ENCODE measurements at places on chromosomes 3 and 15.

- no peak for ATAC-seq
Observed at GRCh38 chr3:43285644-43286043, 696 bp upstream of the SNRK start.

DNA sequence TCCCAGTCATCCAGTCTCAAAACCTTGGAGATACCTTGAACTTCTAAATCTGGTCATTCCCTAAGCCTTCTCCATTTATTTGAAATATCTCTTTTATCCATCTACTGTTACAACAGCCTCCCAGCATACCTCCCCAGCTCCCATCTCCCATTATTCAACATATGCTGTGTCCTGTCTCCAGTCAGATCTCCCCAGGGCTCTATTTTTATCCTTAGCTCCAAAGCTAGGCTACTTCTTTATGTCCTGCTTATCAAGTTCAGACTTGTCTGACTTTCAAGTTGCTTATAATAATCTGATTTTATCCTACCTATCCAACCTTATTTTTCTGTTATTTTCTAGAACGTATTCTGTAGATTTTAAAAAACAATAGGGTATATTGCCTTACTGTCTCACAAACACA, 44.2 kb downstream of the IQGAP1 start:
- no peak for ATAC-seq

DNA sequence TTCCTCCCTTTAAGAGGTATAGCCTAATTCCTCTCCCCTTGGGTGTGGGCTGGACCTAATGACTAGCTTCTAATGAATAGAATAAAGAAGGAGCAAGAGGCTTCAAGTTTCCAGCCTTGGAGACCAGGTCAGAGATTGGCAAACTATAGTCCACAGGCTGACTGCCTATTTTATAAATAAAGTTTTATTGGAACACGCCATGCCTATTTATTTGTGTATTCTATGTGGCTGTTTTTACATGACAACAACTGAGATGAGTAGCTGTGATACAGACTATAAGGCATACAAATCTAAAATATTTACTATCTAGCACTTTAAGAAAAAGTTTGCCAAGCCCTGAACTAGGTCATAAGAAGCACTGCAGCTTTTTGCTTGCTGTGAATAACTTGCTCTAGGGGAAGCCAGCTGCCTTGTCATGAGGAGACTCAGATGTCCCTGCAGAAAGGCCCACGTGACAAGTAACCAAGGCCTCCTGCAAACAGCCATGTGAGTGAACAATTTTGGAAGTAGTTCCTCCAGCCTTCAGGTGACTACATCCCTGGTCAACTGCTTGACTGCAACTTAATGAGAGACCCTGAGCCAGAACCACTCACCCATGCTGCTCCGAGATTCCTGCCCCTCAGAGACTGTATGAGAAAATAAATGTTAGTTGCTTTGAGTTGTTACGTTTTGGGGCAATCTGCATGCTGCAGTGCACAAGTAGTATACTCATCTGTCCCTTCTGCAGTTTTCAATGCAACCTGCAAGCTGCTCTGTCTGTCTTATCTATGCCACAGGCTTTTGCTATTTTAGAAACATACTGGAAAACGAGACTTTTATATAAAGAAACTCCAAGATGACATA, 21.1 kb upstream of the MAP3K13 start:
- no peak for ATAC-seq

- ATAC-seq: no peak
Observed at GRCh38 chr3:165839296-165840076, 2.3 kb upstream of the BCHE start.

GRCh38 chr3:155047672-155048071, 32.4 kb upstream of the MME start:
- no peak for ATAC-seq

GRCh38 chr3:62621176-62621575, 247.8 kb upstream of the FEZF2 start:
- ATAC-seq: no peak

DNA sequence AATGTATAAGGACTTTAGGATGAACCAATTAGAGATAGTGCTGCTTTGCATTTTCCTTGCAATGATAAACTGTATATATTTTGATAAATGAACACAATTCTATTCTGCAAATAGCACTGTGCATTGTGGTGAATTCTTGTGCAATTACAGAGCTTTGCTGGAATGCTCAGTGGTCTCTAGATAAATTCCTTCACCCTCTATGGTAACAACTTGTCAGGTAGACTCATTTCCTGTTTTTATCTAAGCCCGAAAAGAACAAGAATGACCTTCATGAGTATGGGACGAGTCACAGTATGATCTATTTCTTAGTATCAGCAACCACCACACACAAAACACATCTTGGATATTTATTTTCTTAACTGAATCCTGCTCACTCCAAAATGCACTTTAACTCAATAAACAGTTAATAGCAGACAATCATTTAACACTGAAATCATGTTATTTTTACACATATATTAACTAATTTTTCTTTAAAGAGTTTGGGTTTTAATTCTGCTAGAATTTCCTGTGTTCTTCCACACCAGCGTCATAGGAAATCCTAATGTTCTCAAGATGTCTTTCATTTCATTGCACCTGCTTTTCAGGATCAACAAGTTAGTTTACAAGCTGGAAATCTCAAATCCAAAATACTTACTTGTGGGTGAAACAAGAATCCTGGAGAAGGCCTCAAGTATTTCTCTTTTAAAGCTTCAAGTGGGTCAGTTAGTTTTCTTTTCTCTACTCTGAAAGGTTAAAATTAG, 551.2 kb downstream of the MECOM start:
- peak; percentile 84 for ATAC-seq

DNA sequence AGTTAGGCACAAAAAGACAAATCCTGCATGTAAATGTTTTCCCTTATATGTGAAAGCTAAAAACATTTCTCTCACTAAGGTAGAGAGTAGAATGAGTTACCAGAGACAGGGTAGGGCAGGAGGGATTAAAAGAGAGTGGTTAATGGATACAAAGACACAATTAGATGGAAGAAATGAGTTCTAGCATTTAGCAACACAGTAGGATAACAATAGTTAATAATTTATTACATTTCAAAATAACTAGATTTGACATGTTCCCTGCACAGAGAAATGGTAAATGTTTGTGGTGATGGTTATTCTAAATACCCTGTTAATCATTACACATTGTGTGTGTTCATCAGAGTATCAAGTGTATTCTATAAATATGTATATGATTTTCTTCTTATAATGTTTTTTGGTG, 1400.7 kb downstream of the OTOL1 start:
- no peak for ATAC-seq

DNA sequence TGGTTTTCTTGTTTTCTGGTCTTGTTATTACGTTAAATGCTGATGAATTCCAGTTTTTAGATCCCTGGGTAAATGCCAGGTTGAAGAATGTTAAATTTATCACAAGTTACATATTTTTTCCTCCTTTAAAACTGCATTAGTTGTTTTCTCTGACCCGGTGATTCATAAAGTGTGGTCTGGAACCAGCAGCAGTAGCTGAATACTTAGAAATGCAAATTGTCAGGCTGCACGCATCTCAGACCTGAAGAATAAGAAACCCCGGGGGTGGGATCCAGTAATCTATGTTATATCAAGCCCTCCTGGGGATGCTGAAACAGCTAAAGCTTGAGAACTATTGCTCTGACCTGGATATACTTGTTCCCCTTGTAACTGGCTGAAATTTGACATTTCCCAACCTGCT, 69.1 kb downstream of the PEX5L start:
- no peak for ATAC-seq

DNA sequence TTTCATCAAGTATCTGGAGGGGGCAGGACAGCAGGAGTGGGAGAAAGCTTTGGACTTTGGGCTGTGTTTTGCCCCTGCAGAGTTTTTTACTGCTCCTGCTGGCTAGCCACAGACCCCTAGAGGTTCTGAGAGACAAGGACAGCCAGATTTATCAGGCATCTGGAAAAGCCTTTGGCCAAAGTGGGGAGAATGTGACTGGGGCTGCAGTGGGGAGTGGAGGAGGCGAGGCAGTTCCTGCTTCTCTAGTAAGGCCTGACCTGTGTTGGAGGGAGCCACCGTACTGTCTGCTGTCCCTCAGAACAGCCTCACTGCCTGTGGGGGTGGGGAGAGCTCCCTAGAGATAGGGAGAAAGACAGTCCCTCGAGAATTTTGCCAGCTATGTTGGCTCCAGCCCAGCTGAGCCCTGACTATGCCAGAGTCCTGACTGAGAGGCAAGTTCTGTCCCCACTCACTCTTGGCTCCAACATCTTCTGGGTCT, 2.2 kb downstream of the ALPK3 start:
- ATAC-seq: peak; percentile 62

GRCh38 chr3:157700405-157700804, 197.2 kb upstream of the VEPH1 start:
- peak; percentile 56 for ATAC-seq

- no peak for ATAC-seq
Observed at GRCh38 chr3:4398120-4398940, 68.7 kb downstream of the SUMF1 start.

- no peak for ATAC-seq
Observed at GRCh38 chr3:112116748-112117186, 16.3 kb downstream of the GCSAM start.

DNA sequence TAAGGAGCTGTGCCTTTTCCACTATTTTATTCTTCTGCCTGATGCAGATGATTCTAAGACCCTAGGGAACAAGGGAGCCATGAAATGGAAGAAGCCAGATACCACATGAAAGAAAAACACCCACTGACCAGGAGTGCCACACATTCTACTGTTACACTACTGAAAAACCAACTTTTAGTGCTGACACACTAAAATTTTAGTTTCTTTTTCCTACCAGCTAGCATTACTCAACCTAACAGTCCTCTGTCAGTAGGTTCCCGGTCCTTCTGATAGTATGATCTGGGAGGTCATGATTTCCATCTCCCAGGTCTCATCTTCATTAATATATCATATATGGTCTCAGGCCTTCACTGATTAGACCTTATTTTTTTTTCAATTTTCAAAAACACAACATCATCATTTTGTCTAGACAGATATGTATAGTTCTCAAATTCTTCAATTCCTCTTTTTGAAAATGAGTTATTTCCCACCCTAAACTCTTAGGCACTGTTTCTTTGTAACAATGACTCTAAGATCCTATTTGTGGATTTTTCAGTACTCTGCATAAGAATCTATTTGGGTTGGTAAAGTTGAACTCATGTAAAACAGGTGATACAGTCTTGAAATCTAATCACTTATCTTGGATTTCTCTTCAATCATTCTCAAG, 321.8 kb downstream of the CTNNB1 start:
- no peak for ATAC-seq

GRCh38 chr3:197305854-197306253, 7.4 kb upstream of the DLG1 start:
- no peak for ATAC-seq

- ATAC-seq: no peak
Observed at GRCh38 chr3:153162513-153163392, 727 bp downstream of the RAP2B start.

- ATAC-seq: no peak
Observed at GRCh38 chr3:9732740-9733115, 1.2 kb downstream of the BRPF1 start.

DNA sequence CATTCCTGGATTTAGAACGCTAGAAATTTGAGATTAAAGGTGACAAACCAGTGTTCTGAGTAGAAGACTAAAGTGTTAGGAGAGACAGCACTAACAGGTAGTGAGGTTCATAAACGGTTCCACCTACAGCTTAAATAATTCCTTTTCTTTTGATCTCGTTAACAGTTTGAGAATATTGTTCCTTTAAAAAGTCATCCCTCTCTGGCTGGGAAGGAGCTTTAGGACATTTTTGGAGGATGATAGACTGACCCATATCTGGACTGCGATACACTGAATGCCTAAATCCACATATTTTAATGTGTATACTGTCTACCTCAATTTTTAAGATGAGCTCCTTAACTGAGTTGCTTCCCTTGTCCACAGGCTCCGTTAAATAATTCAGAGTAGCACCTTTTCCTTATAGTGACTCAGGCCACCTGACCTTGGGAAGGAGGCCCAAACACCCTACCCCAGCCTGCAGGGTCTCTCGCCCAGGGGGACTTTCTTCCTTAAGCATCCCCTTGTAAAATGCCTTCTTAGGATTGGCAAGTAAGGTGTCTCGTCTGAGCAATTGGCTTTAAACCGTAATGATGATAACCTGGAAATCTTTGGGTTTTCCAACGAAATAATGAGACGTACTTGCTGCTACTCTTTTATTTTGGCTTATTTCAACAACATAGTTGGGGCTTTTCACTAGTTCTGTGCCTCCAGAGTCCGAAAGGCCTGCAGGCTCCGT, 3.3 kb downstream of the TRIM71 start:
- ATAC-seq: no peak

- no peak for ATAC-seq
Observed at GRCh38 chr15:58297639-58298038, 134.2 kb upstream of the LIPC start.

DNA sequence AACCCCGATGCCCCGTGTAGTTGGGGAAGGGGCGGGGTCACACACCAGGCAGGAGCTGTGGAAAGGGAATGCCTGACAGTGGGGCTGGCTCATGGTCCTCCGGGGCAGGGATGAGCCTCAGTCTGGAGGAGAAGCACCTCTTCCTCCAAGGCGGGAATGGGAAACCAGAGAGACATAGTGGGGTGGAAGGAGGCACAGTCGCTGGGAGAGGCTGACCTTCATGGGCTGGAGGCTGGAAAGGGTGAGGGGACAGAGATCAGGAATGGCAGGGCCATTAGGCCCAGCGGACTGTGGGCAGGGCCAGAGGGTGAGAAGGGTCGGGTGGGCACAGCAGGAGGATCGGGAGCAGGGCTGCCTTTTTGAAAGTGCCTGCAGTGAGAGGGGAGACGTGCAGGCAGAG, 65.8 kb upstream of the LINGO1 start:
- no peak for ATAC-seq

DNA sequence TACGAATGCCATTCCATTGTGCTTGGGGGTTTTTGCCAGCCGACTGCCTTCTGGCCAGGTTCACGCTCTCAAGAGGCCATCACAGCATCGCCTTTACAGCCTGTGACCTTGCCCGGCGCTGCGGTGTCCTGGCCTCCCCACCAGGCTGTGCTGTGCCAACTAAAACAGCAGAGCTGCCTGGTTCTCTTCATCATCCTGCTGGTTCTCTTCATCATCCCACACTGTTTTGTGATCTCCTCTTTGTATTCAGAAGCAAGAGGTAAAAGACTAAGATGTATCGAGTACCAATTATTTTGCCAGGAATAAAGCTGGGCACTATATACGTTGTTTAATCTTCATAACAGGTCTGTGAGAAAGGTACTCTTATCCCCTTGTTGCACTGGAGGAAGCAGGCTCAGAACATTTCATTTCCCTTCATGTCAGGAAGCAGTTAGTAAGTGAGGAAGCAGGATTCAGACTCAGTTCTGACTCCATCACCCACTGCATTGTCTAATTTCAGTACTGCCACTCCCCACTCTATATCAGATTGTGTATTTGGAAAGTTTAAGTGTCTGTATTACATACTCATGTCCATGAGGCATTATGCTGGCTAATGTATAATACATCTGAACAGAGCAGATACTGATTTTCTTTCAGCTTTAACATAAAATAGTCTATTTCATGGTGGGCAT, 92.7 kb downstream of the LRRC28 start:
- peak; percentile 69 for ATAC-seq

DNA sequence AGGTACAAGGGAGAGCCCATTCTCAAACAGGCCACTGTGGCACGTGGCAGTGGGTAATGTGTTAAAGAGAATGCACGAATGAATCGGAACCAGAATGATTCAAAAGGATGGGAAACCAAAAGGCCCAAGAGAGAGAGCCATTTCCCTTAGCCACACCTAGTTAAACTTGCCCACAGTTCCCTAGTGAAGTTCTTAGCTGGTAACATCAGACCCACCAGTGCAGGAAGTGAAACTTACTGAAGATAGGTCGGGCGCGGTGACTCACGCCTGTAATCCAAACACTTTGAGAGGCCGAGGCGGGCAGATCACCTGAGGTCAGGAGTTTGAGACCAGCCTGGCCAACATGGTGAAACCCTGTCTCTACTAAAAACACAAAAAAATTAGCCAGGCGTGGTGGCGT, 97.1 kb downstream of the MEX3B start:
- no peak for ATAC-seq

All from SK-N-SH treated with all-trans-retinoic acid at 6 μM for 48 hours (cell line).